Spinal cord (tissue), 10 donors: ENCODE measurements at places on chromosomes 12 and 14. TPM values are rescaled to one million over a fixed set of nuclear protein-coding genes. Genes with fewer than 3 reads are reported as not detected.

The TGM1 gene
- 6.2 TPM for total RNA-seq

The CELA1 gene
- total RNA-seq = not detected

The HOXC12 gene
- total RNA-seq = 2.3 TPM

The OVCH1 gene
- 1.6 TPM for total RNA-seq

The POLR3B gene
- 20.3 TPM for total RNA-seq

DNA sequence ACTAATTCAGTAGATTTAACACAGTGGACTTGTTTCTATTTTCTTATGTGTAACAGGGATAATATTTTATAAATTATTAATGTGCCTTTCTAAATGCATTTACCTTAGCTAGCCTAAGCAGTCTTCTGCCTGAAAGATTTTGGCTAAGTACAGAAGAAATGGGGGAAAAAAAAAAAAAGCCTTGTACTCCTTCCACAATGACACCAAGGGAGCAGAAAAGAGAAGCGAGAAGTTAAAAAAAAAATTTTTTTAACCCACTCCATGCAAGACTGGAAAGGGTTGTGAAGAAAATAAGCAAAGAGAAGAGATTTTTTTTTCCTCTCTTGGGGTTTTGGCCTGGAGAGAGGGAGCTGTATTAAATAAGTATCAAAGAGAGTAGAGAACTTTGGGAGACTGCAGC, 28.7 kb downstream of the NELL2 start:
- DNase-seq = no peak

DNA sequence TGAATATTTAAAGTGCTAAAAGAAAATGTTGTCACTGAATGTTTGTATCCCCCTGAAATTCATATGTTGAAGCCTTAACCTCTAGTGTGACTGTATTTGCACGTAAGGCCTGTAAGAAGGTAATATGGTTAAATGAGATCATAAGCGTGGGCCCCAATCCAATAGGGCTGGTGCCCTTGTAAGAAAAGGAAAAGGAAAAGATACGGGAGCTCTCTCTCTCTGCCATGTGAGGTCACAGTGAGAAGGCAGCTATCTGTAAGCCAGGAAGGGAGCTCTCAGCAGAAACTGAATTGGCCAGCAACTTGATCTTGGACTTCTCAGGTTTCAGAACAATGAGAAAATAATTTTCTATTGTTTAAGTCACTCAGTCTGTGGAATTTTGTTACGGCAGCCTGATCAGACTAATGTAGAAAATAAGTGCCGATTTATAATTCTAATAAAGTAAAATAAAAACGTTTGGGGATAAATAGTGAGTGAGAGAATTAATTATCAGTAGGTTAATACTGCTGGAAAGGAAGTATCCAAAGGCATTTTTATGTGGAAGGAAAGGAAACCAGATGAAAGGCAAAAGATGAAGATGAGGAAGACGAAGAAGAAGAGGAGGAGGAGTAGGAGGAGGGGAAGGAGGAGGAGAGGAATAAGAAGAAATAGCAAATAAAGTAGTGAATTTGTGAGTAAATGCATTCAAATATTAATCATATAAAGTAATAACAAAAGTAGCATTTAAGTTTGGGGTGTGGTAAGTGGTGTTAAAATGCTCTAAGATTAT, 188.5 kb upstream of the KRR1 start:
- no peak for DNase-seq

- DNase-seq = peak; percentile 15
Measured at GRCh38 chr14:42214981-42215491, 608.4 kb downstream of the LRFN5 start.

GRCh38 chr12:48459259-48459658, 13.1 kb upstream of the ANP32D start:
- no peak for DNase-seq

GRCh38 chr12:110316861-110317260, 35.8 kb downstream of the ATP2A2 start:
- DNase-seq = no peak
